Fibroblast of lung (primary cell): ENCODE measurements at places on chromosomes 13 and 19. TPM values are rescaled to one million over a fixed set of nuclear protein-coding genes. Genes with fewer than 3 reads are reported as not detected.

DNA sequence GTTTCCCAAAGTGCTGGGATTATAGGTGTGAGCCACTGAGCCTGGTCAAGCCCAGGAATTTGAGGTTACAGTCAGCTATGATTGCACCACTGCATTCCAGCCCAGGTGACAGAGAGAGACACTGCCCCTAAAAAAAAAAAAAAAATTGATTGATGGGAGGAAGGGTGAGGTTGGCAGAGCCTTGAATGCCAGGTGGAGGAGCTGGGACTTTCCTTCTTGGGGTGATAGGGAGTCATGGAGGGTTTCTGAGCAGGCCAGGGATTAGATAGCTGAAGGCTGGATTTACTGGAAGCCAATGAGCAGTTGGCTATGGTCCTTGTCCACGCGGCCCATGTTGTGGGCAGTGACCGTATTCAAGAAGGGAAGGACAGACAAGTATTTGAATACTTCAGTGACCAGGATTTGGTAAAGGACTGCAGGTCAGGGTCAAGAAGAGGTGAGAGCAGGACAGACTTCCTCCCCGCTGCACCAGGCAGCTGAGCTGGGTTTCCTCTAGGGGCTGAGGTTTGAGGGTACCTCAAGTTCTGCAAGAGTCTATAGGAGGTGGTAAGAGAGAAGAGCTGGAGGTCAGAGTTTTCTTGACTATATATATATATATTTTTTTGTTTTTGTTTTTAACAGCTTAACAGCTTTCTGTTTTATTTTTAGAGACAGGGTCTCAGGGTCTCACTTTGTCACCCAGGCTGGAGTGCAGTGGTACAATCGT, 6.9 kb upstream of the ICAM4 start:
- H3K27ac ChIP-seq = no peak overlapping the region
- no peaks in the 10 kb centered on the region for H3K36me3 ChIP-seq
- DNase-seq = no peak
- no peaks in the 10 kb centered on the region for H3K27me3 ChIP-seq
- no peaks in the 10 kb centered on the region for H3K4me1 ChIP-seq
- H3K4me3 ChIP-seq = no peak overlapping the region

DNA sequence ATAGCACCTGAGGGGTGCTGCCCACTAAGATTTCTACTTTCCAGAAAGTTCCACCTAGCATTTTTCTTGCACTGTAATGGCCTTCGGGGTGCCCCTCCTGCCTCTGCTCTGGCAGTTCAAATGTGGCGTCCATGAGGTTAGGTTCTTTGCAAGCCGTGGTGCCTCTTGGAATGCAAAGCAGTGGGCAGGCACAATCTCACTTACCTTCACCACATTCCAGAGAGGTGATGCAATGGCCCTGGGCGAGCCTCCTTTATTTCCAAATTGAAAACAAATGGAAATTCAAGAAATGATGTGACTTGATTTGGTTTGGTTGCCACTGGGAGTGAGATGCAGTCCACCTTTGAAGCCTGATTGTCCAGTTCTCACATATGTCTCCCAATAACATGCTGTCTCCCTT, 46.9 kb downstream of the FGF9 start:
- no peaks in the 10 kb centered on the region for H3K4me1 ChIP-seq
- H3K36me3 ChIP-seq = no peaks in the 10 kb centered on the region
- no peak overlapping the region for H3K4me3 ChIP-seq

GRCh38 chr13:28566891-28567290, 72.0 kb upstream of the FLT1 start:
- no peak overlapping the region for H3K4me3 ChIP-seq
- no peaks in the 10 kb centered on the region for H3K36me3 ChIP-seq
- H3K4me1 ChIP-seq = no peaks in the 10 kb centered on the region

- no peaks in the 10 kb centered on the region for H3K27me3 ChIP-seq
- no peak overlapping the region for H3K4me3 ChIP-seq
- DNase-seq = peak; percentile 34
- H3K4me1 ChIP-seq = no peaks in the 10 kb centered on the region
- H3K36me3 ChIP-seq = no peaks in the 10 kb centered on the region
- no peak overlapping the region for H3K27ac ChIP-seq
Measured at GRCh38 chr13:97535614-97536013, 101.6 kb downstream of the RAP2A start.

DNA sequence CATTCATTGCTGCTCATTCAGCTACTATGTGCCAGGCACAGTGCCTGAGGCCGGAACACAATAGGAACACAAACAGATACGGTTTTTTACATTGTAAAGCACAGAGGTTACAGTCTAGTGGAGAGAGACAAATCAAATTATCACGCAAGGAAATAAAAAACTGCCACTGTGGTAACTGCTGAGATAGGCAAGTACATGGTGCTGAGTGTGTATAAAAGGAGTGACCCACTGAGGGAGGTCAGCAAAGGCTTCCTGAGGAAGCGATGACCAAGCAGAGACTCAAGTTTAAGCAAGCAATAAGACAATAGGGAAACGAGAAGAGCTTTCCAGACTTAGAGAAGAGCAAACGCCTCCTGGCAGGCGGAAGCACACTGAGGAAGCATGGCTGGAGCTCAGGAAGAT, 56.4 kb downstream of the NUFIP1 start:
- H3K4me1 ChIP-seq = peaks cover 6% of the 10 kb centered on the region
- peak overlapping the region; percentile 41 for H3K27ac ChIP-seq
- H3K36me3 ChIP-seq = no peaks in the 10 kb centered on the region
- no peaks in the 10 kb centered on the region for H3K27me3 ChIP-seq
- no peak overlapping the region for H3K4me3 ChIP-seq
- peak; percentile 64 for DNase-seq

DNA sequence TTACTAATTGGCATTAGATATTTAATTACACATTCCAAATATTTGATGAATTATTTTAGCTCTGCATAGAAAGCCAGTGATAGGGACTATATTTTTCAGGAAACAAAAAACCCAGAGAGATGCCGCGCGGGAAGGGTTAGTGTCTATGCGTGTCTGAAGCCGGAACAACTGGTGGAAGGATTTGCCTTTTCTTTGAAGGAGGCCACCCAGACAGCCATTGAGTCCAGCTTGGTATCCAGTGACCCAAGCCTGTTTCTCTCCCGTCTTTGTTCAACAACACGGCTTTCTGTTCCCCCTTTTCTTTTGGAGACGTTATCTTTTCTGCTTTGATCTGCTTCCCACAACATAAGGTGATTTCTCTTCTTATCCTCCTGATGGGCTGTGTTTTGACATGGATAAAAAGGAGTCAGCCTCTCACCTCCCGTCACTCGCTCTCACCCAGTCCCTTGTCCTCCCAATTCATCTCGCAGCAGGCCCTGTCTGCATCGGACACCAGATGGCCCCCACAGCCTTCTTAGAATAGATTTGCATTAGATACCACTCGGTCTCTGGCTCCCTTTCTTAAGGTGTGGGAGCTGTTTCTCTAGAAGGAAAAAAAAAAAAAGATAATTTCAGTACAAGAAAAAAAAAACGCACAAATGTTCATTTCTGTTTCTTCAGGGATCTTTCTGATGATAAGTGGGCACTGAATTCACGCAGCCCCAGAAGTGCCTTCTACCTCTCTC, 361.8 kb downstream of the ZNF536 start:
- no peaks in the 10 kb centered on the region for H3K4me1 ChIP-seq
- H3K27ac ChIP-seq = no peak overlapping the region
- no peak overlapping the region for H3K4me3 ChIP-seq
- no peaks in the 10 kb centered on the region for H3K27me3 ChIP-seq

DNA sequence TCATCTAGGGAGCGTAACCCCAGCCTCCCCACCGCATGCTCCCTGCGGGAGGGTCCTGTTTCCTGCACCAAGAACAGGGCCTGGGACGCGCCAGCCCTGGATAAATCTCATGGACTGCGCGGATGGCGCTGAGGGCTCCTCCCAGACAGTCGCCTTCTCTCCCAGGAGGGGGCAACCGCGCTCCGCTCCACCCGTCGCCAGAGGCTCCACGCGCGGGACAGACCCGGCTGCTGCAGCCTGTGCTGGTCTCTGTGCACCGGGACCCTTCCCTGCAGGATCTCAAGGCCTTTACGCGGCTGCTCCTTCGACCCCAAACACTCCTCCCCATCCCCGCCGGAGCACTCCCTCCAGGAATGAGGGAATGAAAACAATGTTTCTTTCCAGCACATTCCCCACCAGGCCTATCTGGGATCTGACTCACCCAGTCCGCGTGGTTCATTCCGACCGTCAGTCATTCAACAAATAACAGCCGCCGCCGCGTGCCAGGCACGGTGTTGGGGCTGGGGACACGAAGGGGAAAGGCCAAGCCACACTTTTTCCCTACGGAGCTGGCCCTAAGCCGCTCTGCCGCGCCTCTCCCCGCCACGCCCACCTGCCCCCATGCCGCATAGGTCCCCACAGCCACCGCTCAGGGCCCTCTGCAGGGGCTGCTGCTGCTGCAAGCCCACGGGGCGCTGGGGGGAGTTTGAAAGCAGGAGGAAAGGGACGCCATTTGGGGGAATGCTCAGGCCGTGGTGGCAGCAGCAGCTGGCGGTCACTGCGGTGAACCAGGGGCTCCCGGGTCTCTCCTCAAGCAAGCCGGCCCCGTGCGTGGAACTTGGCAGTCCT, 6.0 kb downstream of the PNMA8B start:
- H3K4me3 ChIP-seq = no peak overlapping the region
- peak; percentile 56 for DNase-seq
- H3K4me1 ChIP-seq = peaks cover 7% of the 10 kb centered on the region

- H3K4me3 ChIP-seq = no peak overlapping the region
- H3K4me1 ChIP-seq = peaks cover 4% of the 10 kb centered on the region
- no peaks in the 10 kb centered on the region for H3K27me3 ChIP-seq
- no peak overlapping the region for H3K27ac ChIP-seq
- H3K36me3 ChIP-seq = no peaks in the 10 kb centered on the region
- DNase-seq = peak; percentile 79
Measured at GRCh38 chr13:43389573-43389972, 366.2 kb downstream of the DNAJC15 start.

Gene TMPRSS9
- not detected in 2 replicates for polyA plus RNA-seq

Gene PPP1R12C
- 26.0 and 27.6 TPM in 2 replicates for polyA plus RNA-seq

Gene TTC9B
- polyA plus RNA-seq = not detected in 2 replicates

Gene PRTN3
- not detected in 2 replicates for polyA plus RNA-seq

Gene KCNN4
- 0.41 and 0.53 TPM in 2 replicates for polyA plus RNA-seq

Gene FGF21
- polyA plus RNA-seq = not detected in 2 replicates

Gene IL27RA
- polyA plus RNA-seq = 0.84 and 1.2 TPM in 2 replicates

Gene AXL
- polyA plus RNA-seq = 231 and 319 TPM in 2 replicates

Gene SYDE1
- 27.9 and 28.6 TPM in 2 replicates for polyA plus RNA-seq
